ENCODE measurements at places on chromosomes 2 and 18.

DNA sequence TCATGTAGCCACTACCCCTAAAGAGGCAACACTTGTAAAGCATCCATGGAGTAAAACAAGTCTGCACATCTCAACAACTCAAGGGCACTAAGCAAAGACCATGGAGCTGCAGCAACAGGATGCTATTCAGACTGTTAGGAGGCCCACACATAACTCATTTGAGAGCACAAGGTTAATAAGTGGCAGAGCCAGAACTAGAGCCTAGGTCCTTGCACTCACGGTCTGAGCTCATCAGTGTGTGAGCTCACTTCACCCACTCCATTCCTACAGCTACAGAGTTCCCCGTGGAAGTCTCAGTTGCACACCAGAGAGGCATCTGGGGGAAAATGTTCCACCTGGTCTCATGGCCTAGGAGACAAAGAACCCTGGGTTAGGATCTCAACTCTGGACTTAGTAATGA is 35.0 kb downstream of the TTC32 start:
- no peak for DNase-seq

GRCh38 chr18:48831802-48832201 is 119.0 kb downstream of the SMAD7 start:
- DNase-seq: no peak

DNA sequence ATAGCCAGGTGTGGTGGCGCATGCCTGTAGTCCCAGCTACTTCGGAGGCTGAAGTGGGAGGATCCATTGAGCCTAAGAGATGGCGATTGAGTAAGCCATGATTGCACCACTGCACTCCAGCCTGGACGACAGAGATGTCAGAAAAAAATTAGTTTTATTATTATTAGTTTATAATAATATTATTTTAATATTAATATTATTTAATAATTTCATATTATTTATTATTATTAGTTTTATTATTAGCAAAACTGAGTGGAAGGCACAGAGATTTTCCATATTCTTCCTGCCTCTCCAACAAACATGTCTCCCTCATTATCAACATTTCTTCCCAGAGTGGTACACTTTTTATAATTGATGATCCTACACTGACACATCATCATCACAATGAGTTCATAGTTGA is 278.2 kb downstream of the SOX11 start:
- no peak for DNase-seq

GRCh38 chr2:126643431-126643830 is 12.5 kb upstream of the GYPC start:
- no peak for DNase-seq

DNA sequence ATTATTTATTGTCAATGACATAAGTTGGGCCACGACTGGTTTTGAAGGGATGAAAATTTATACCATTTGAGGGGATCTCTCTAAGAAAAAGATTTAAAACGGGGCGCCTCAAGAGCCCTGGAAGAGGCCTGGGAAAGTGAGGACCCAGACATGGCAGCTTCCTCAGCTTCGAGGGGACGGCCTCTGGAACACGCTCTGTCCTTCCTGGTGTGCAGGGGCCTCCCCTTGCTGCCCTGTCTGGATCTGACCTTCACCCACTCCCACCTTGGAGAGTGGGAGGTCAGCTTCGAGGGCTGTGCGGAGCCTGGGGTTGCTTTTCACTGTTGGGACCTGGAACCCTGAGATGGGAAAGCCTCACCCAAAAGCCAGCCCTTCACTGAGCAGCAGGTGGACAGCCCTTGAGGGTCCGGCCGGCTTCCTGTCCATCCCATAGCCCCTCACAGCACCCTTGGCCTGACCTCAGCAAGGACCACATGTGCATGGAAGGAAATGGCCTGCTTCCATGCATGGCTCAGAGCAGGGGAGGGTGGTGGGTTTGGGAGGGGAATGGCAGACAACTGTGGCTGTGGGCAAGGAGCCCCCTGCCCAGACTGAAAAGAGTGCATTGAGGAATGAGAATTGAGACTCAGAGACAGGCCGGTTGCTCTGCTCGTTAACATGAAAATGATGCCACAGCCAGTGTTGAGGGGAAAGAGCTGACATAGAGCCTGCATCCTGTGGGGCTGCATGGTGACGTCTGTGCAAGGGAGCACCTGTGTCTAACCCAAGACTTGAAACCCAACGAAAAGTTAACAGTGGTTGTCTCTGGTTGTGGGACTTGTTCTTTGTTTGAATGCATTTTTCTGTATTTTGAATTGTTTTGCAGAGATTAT is 16.3 kb downstream of the FBLN7 start:
- DNase-seq: no peak

Measured in NCI-H1092 treated with DMSO at 0.1 percent for 48 hours (cell line).